ENCODE measurements at places on chromosomes 13 and 19. TPM values are rescaled to one million over a fixed set of nuclear protein-coding genes. Genes with fewer than 3 reads are reported as not detected.

TLE5 gene
- total RNA-seq = 755 TPM

FFAR2 gene
- total RNA-seq = not detected

KLK6 gene
- not detected for total RNA-seq

ZNF837 gene
- total RNA-seq = 1.9 TPM

ICAM4 gene
- total RNA-seq = 0.40 TPM

ANGPTL4 gene
- not detected for total RNA-seq

CRX gene
- total RNA-seq = not detected

GPR183 gene
- 231 TPM for total RNA-seq

OR7C1 gene
- total RNA-seq = not detected

SMIM7 gene
- 56.9 TPM for total RNA-seq

DNA sequence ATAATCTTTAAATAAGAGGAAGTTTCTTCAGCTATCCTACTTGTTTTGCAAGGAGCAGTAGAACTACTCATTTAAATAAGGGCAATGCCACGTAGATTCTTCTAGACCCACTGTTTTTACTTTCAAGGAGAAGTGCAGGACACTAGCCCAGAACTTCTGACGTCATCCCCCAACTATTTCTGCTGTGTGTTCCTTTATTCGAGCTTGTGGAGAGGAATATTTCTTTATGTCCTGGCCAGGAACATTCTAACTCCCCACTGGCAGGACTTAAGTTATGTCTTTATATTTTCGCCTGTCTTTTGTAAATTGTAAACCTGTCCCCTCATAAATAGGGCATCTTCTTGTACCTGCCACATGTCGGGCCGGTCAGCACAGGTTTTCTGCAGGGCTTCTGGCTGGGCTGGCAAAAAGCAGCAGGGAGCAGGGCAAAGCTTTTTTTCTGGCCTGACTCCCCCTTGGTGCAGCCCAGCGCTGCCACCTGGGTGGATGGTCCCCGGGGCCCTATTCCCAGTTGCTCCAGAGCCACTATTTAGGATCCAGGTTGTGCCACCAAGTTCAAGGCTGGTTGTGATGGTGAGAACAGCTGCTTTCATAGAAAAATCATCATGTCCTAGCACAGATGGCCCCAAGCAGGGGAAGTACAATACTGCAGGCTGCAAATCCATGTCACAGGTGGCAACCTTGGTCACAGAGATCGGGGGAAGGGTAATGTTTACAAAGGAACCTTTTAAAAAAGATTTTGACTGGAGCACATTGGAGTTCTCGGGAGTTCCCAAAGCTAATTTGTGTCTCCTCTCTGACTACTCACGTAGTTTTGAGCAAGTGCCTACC lies 1.8 kb downstream of the MBNL2 start:
- H3K27ac ChIP-seq = peak overlapping the region; percentile 81
- no peaks in the 10 kb centered on the region for H3K36me3 ChIP-seq
- H3K27me3 ChIP-seq = no peaks in the 10 kb centered on the region
- H3K4me3 ChIP-seq = peak overlapping the region; percentile 80
- no peak for DNase-seq

DNA sequence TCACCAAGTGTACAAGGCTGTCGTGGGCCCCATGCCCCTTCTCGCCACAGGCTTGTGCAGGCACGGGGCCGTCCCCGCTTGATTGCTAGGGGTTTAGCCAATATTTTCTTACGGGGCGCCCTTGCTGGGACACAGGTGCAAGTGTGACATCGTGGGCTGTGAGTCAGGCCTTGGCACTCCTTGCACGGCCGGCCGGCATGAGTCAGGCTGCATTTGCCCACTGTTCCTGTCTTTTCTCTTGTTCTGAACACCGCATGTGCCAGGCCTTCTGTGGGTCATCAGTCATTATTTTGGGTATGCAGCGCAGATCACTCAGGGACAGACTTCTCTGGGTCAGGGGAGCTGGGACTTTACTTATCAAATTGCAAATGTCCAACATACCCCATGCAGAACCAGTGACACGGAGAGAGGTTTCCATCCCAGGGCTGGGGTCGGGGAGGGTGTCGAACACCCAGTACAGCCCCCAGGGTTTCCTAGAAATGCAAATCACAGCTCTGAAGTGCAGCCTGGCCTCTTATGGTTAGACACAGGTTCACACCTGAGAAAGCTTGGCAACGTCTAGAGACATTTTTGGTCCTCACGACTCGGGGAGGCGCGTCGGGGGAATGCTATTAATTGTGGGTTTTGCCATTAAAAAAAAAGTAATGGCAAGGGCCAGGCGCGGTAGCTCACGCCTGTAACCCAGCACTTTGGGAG lies 22.5 kb upstream of the KLF2 start:
- H3K27ac ChIP-seq = no peak overlapping the region
- no peaks in the 10 kb centered on the region for H3K4me1 ChIP-seq
- no peaks in the 10 kb centered on the region for H3K27me3 ChIP-seq
- no peak for DNase-seq
- no peak overlapping the region for H3K4me3 ChIP-seq
- no peaks in the 10 kb centered on the region for H3K36me3 ChIP-seq

GRCh38 chr19:10747674-10748073 lies 29.8 kb downstream of the DNM2 start:
- H3K4me3 ChIP-seq = no peak overlapping the region
- no peaks in the 10 kb centered on the region for H3K27me3 ChIP-seq
- no peak for DNase-seq
- peak overlapping the region; percentile 44 for H3K27ac ChIP-seq
- no peaks in the 10 kb centered on the region for H3K36me3 ChIP-seq

DNA sequence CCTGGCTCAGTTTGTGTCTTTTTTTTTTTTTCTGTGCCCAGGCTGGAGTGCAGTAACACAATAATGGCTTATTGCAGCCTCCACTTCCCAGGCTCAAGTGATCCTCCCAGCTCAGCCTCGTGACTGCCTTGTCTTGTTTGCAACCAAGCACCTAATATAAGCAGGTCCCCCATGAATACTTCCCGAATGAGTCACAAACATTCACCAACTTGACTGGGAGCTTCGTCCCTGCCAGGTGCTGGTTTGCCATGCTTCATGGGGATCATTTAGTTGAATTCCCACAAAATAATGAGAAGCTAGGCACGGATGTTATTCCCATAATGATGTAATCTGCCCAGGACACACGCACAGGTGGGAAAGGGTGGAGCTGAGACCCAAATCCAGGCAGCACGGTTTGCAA lies 176.5 kb downstream of the CACNA1A start:
- no peaks in the 10 kb centered on the region for H3K4me1 ChIP-seq
- H3K4me3 ChIP-seq = no peak overlapping the region
- DNase-seq = no peak
- no peaks in the 10 kb centered on the region for H3K36me3 ChIP-seq

- H3K27ac ChIP-seq = no peak overlapping the region
- no peak overlapping the region for H3K4me3 ChIP-seq
- no peak for DNase-seq
- no peaks in the 10 kb centered on the region for H3K4me1 ChIP-seq
Measured at GRCh38 chr13:81874681-81875661, 1534.0 kb upstream of the SPRY2 start.

- no peak for DNase-seq
- no peaks in the 10 kb centered on the region for H3K36me3 ChIP-seq
- H3K27me3 ChIP-seq = no peaks in the 10 kb centered on the region
Measured at GRCh38 chr13:33711436-33711835, 106.5 kb upstream of the RFC3 start.

DNA sequence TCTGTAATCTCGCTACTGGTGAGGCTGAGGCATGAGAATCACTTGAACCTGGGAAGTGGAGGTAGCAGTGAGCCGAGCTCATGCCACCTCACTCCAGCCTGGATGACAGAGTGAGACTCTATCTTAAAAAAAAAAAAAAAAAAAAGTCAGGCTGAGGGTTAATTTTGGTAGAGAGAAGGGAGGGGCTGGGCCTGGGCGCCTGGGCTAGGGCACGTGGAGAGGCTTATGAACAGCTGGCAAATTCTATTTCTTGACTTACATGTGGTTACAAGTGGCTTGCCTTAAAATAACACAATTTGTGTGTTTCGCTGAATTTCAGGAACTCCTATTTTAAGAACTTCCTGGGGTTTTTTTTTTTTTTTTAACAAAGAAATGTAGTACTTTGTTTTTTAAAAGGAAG lies 47.6 kb upstream of the MAP3K10 start:
- DNase-seq = no peak
- H3K36me3 ChIP-seq = no peaks in the 10 kb centered on the region
- H3K27ac ChIP-seq = peak overlapping the region; percentile 31

DNA sequence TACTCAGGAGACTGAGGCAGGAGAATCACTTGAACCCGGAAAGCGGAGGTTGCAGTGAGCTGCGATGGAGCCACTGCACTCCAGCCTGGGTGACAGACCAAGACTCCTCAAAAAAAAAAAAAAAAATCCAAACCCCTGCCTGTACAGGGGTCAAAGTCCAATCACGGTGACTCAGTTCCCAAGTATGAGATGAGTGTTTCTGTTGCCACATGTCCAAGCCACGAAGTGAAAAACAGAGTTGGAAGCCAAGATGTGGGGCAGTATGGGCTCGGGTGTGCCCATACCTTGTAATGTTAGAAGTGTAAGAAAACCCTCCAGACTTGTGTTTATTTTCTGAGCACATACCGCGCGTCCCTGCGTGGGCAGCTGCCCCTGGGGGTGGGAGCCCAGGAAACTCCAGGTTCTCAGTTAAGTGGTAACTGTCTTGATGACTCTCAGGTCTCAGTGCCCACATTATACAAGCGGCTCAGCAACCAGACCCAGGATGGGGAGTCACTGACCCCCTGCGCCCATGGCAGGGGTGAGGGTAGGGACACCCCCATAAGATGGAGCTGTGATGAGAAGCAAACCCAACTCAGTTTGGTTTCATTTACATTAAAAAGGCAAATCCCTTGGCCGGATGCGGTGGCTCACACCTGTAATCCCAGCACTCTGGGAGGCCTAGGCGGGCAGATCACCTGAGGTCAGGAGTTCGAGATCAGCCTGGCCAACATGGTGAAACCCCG lies 1.2 kb upstream of the GPX4 start:
- no peaks in the 10 kb centered on the region for H3K36me3 ChIP-seq
- no peak overlapping the region for H3K4me3 ChIP-seq
- H3K4me1 ChIP-seq = peaks cover 13% of the 10 kb centered on the region
- H3K27me3 ChIP-seq = no peaks in the 10 kb centered on the region
- H3K27ac ChIP-seq = peak overlapping the region; percentile 79

DNA sequence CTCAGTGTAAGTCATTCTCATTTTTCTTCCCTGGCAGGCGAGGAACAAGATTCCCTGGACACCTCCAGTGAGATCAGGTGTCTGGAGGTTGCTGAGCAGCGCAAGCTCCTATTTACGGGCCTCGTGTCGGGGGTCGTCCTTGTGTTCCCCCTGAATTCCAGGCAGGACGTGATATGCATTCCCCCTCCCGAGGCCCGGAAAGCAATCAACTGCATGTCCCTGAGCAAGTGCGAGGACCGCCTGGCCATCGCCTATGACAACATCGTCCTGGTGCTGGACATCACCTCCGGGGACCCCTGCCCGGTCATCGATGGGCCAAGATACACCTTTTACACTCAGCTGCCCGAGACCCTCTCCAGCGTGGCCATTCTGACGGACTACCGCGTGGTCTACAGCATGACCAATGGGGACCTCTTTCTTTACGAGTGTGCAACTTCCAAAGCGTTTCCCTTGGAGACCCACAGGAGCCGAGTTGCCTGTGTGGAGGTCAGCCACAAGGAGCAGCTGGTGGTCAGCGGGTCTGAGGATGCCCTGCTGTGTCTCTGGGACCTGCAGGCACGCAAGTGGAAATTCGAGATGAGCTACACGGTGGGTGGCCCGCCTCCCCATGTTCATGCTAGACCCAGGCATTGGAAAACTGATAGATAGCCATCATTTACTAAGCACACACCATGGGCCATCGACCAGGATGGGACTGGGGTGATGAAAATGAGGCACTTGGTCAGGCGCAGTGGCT lies 21.5 kb upstream of the SIN3B start:
- H3K27me3 ChIP-seq = no peaks in the 10 kb centered on the region
- H3K27ac ChIP-seq = no peak overlapping the region

DNA sequence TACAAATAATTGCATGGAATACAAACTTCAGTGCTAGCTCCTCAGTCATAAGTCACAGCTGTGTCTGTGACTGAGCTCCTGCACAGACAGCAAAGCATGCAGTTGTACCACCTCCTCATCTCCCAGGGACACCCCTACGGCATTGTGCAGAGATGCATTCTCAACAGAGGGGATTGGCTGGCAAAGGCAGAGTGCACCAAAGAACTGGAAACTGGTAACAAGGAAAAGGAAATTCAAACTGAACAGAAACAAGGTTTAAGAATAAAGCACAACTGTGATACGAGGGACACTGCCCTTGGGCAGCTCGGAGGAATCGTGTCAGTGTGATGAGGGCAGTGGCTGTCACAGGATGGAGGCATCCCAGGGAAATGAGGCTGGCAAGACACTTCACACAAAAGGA lies 126.1 kb upstream of the SOX1 start:
- no peaks in the 10 kb centered on the region for H3K4me1 ChIP-seq
- H3K27ac ChIP-seq = no peak overlapping the region
- H3K36me3 ChIP-seq = no peaks in the 10 kb centered on the region
- H3K4me3 ChIP-seq = no peak overlapping the region
- no peak for DNase-seq
- H3K27me3 ChIP-seq = no peaks in the 10 kb centered on the region

GRCh38 chr13:42990291-42991232 lies 1.5 kb downstream of the EPSTI1 start:
- no peaks in the 10 kb centered on the region for H3K27me3 ChIP-seq
- peaks cover 15% of the 10 kb centered on the region for H3K4me1 ChIP-seq
- H3K36me3 ChIP-seq = no peaks in the 10 kb centered on the region
- peak overlapping the region; percentile 94 for H3K27ac ChIP-seq
- H3K4me3 ChIP-seq = peak overlapping the region; percentile 77

- H3K27me3 ChIP-seq = peaks cover 8% of the 10 kb centered on the region
- H3K36me3 ChIP-seq = no peaks in the 10 kb centered on the region
Measured at GRCh38 chr13:71866335-71867130, 471 bp downstream of the DACH1 start.

- no peaks in the 10 kb centered on the region for H3K36me3 ChIP-seq
- H3K27ac ChIP-seq = no peak overlapping the region
- H3K27me3 ChIP-seq = no peaks in the 10 kb centered on the region
- H3K4me1 ChIP-seq = no peaks in the 10 kb centered on the region
- no peak for DNase-seq
- H3K4me3 ChIP-seq = no peak overlapping the region
Measured at GRCh38 chr13:97853550-97853949, 99.9 kb upstream of the IPO5 start.

DNA sequence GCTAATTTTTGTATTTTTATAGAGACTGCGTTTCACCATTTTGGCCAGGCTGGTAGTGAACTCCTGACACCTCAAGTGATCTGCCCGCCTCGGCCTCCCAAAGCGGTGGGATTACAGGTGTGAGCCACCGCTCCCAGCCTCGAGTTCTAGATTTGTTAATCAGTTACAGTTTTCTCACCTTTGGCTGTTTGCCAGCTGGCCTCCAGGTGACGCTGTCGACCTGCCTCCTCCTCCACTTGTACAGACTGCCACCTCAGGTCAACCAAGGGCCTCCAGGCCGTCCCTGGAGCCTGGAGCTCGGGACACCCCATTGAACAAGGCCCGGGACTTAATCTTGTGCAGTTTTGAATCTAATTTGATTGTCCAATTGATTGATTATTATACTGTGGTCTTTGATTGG lies 45.5 kb downstream of the IER2 start:
- peaks cover 6% of the 10 kb centered on the region for H3K4me1 ChIP-seq
- no peaks in the 10 kb centered on the region for H3K36me3 ChIP-seq
- no peak overlapping the region for H3K27ac ChIP-seq
- DNase-seq = peak; percentile 28
- H3K4me3 ChIP-seq = no peak overlapping the region

Measured in naive thymus-derived CD4-positive, alpha-beta T cell (primary cell).